SK-N-SH (cell line): ENCODE measurements at places on chromosomes 13 and 19. TPM values are rescaled to one million over a fixed set of nuclear protein-coding genes. Genes with fewer than 3 reads are reported as not detected.

- no peak for DNase-seq
Measured at GRCh38 chr19:36019061-36019670, 5.2 kb upstream of the ALKBH6 start.

The ELSPBP1 gene
- polyA plus RNA-seq: not detected in 2 replicates

DNA sequence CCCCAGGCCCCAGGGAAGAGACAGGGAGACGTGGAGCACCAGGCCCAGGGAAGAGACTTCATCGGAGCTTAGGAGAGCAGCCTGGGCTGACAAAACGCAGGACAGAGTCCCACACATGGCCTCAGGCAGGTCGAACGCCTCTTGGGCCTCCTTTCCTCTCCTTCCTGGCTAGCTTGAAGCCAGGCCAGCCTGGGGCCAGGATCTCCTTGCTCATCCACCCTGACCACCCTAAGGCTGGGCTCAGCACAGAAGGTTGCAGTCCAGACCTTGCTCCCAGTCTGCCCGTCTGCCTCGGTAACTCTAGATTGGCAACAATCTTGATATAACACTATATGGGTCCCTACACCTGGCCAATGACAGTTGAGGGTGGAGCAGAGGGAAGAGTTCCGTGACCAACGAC is 10.1 kb downstream of the PPP6R1 start:
- peak; percentile 43 for DNase-seq

DNA sequence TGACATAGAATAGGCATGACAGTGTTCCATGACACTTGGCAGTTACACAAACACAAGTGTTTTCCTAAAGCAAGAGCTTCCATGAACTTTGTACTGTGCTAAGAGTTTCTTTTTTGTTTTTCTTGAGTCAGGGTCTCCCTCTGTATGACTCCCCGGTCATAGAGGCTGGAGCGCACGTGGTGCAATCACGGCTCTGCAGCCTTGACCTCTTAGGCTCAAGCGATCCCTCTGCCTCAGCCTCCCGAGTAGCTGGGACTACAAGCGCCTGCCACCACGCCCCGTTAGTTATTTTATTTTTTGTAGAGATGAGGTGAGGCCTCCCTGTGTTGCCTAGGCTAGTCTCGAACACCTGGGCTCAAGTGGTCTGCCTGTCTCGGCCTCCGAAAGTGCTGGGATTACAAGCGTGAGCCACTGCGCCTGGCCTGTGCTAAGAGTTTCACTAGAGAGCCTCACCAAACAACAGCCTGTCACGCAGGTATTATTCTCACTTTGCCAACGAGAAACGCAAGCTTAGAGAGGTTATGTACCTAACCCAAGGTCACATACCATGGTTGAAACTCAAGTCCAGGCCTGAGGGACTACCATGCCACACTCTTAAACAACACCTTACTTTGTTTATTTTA is 355.9 kb downstream of the KLF12 start:
- no peak for DNase-seq

- peak; percentile 32 for DNase-seq
Measured at GRCh38 chr19:44576843-44577565, 36.4 kb upstream of the IGSF23 start.

DNA sequence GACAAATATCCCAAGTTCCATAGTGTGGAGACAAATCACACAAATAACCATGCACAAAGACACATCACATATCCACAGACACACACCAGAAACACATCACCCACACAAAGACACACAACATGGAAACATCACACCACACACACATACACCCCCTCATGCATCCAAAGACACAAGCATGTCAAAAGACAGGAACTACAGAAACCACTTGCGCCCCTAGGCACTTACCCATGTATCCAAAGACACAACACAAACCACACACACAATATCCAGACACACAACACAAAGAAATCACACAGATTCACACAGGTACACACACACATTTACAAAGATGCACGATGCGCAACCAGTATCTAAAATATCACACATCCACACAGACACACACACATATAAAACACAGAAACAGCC is 901 bp downstream of the DPF1 start:
- no peak for DNase-seq

DNA sequence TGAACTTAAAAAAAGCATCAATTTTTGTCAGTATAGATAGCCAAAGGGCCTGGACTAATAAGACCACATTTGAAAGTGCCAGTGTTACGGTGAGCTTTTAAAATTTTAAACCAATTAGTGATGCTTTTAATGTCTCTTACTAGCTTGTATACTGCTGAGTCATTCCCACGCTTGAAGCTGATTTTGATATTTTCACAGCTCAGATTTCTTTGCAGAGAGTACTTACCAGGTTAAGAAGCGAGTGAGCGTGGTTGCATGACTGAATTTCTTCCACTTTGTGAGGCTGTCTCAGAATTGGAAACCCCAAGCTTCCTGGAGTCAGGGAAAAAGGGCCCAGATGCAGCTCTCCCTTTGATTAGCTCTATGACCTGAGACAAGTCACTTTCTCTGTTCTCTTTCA is 74.5 kb upstream of the NBEA start:
- DNase-seq: no peak

- no peak for DNase-seq
Measured at GRCh38 chr13:102812611-102813287, 13.8 kb downstream of the BIVM start.

The MEIOSIN gene
- 0.03 and 0.06 TPM in 2 replicates for polyA plus RNA-seq

The ZNF793 gene
- 2.3 and 4.1 TPM in 2 replicates for polyA plus RNA-seq

- DNase-seq: no peak
Measured at GRCh38 chr19:342801-343421, 1.7 kb downstream of the MIER2 start.

DNA sequence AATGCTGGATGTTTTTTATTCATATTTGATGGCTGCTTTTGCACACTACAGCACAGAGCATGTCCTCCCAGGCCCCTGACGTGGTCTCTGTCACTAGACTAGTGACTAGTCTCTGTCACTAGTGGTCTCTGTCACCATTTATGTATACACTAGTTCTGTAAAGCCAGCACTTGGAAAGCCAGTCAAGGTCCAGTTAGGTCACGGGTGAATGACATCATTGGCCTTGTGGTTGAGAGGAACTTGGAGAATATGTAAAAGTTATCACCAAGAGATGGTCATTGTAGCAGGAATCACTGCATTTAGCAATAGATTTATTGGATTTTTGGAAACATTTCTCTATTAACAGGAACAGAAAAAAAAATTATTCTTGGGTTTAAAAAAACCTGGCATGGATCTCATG is 72.9 kb downstream of the SHISA2 start:
- no peak for DNase-seq

GRCh38 chr13:51957377-51958216 is 53.7 kb downstream of the ATP7B start:
- DNase-seq: no peak

DNA sequence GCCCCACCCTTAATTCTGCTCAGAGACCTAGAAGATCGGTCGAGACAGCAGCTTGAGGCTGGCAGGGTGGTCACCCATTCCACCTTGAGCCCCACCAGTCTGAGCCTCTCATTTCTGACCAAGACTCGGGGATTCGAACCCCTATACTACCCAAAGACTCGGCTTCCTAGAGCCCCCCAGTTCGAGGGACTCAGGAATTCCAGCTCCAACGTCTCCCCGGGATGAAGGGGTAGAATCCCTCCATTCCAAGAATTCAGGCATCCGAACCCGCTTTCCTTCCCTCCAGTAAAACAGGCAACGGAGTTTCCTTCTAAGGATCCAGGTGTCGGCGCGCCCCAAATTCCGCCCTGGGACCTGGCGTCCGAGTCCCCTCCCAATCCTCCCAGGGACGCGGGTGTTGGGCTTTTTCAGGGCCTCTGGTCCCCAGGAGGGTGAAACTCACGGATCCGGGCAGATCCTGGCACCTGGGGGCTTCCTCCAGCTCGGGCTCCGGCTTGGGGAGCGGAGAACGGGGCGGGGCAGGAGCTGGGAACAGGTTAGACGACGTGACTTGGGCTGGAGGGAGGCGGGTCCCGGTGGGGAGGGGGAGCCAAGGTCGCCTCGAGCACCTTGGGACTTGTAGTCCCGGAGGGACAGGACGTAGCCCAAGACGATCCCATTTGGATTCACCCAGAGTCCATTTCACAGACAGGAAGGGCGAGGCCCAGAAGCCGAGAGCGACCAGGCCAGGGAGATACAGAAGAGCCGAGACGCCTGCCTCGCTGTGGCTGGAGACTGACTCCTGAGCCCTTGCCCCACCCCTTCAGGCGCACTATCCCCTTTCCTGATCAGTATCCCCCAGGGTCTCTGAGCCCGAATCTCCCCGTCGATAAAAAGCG is at the start of gene PPP1R13L:
TSS of gene PPP1R13L (minus strand) at position 513 of the 878 bp plus-strand sequence. CDS start 6,751 bp downstream, outside the sequence.
- DNase-seq: peak; percentile 92

DNA sequence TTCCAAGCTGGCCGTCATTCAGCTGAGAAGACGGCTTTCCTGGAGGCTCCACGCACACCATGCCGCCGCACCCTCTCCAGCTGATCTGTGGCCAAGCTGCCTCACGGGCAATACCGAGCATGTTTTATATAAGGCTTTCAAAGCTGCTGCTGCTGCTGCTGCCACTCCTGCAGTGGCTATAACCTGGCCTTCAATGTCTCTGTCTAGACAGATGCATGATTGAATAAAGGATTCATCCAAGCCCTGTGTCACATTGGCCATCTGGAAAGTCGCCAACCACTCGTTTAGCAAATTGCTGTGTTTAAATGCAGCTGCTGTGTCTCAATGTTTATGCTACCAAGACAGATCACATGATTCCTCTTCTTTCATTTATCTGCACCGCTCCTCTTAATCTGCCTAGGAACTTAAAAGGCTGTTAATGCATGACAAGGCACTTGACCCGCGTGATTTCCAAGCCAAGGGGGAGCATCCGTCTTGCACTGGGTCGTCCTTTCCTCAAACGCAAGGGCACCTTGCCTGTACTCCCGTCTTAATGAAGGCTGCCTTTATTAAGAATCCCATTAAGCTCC is 114.3 kb downstream of the TEX26 start:
- peak; percentile 72 for DNase-seq
